ENCODE measurements at places on chromosomes 2 and 18. TPM values are rescaled to one million over a fixed set of nuclear protein-coding genes. Genes with fewer than 3 reads are reported as not detected.

TIMM21 gene
- 24.9 TPM for total RNA-seq

PRKAG3 gene
- total RNA-seq = not detected

PLCD4 gene
- 0.89 TPM for total RNA-seq

ASB18 gene
- not detected for total RNA-seq

ALMS1 gene
- 14.6 TPM for total RNA-seq

INPP5D gene
- 14.7 TPM for total RNA-seq

KCNK3 gene
- 2.3 TPM for total RNA-seq

TLX2 gene
- total RNA-seq = not detected
